Camera-type eye (tissue), 1 donor: ENCODE measurements at places on chromosomes 5 and 9. TPM values are rescaled to one million over a fixed set of nuclear protein-coding genes. Genes with fewer than 3 reads are reported as not detected.

DNLZ gene
- 4.3 TPM for total RNA-seq

PHYHD1 gene
- 19.4 TPM for total RNA-seq

SLC1A3 gene
- total RNA-seq: 183 TPM

RBM18 gene
- 20.3 TPM for total RNA-seq

IFNB1 gene
- not detected for total RNA-seq

SLC34A1 gene
- not detected for total RNA-seq

PDE8B gene
- 5.7 TPM for total RNA-seq

LHX3 gene
- 18.5 TPM for total RNA-seq

PLAC8L1 gene
- total RNA-seq: not detected

UBE2QL1 gene
- total RNA-seq: 6.5 TPM

KIF12 gene
- 0.93 TPM for total RNA-seq

FBXO38 gene
- total RNA-seq: 78.3 TPM

SPATA31D4 gene
- not detected for total RNA-seq

ZNF454 gene
- total RNA-seq: 21.7 TPM

IFNA21 gene
- not detected for total RNA-seq

SLC25A2 gene
- total RNA-seq: not detected

MARCHF11 gene
- 2.1 TPM for total RNA-seq

ALDH1B1 gene
- 13.5 TPM for total RNA-seq

CA9 gene
- total RNA-seq: 0.88 TPM

BARX1 gene
- not detected for total RNA-seq

FAM120AOS gene
- total RNA-seq: 41.9 TPM

NEUROG1 gene
- total RNA-seq: 5.9 TPM

RGMB gene
- 31.9 TPM for total RNA-seq

KCTD16 gene
- 8.7 TPM for total RNA-seq

GRM6 gene
- 38.8 TPM for total RNA-seq

FAM200C gene
- total RNA-seq: 25.1 TPM

BHMT gene
- 9.3 TPM for total RNA-seq

PDE6A gene
- total RNA-seq: 0.88 TPM

SPATA31E1 gene
- total RNA-seq: not detected

TAF11L10 gene
- not detected for total RNA-seq

FOXD4L6 gene
- total RNA-seq: not detected

KIF3A gene
- total RNA-seq: 49.0 TPM

IFNA2 gene
- total RNA-seq: not detected

FGD3 gene
- total RNA-seq: 5.6 TPM

GGTA1 gene
- total RNA-seq: 3.5 TPM

TMOD1 gene
- total RNA-seq: 13.4 TPM

SLC23A1 gene
- total RNA-seq: not detected

ROPN1L gene
- total RNA-seq: 3.6 TPM

RECK gene
- total RNA-seq: 34.2 TPM

NDST1 gene
- total RNA-seq: 100 TPM

SEC16A gene
- total RNA-seq: 53.3 TPM

BAAT gene
- 0.22 TPM for total RNA-seq

FOCAD gene
- 65.4 TPM for total RNA-seq

PAEP gene
- total RNA-seq: not detected

LYRM7 gene
- 21.0 TPM for total RNA-seq

DIPK1B gene
- total RNA-seq: 26.2 TPM

LECT2 gene
- total RNA-seq: not detected

ARSI gene
- total RNA-seq: 23.5 TPM

HACD4 gene
- 5.1 TPM for total RNA-seq

PNPLA7 gene
- 3.0 TPM for total RNA-seq

C9orf153 gene
- total RNA-seq: 1.2 TPM

ST6GALNAC4 gene
- 12.4 TPM for total RNA-seq

SPINK1 gene
- not detected for total RNA-seq

PCDH1 gene
- 23.0 TPM for total RNA-seq

CDK7 gene
- 25.2 TPM for total RNA-seq
